Prostate gland (tissue), 2 donors: ENCODE measurements at places on chromosomes 16 and 17. TPM values are rescaled to one million over a fixed set of nuclear protein-coding genes. Genes with fewer than 3 reads are reported as not detected.

DNA sequence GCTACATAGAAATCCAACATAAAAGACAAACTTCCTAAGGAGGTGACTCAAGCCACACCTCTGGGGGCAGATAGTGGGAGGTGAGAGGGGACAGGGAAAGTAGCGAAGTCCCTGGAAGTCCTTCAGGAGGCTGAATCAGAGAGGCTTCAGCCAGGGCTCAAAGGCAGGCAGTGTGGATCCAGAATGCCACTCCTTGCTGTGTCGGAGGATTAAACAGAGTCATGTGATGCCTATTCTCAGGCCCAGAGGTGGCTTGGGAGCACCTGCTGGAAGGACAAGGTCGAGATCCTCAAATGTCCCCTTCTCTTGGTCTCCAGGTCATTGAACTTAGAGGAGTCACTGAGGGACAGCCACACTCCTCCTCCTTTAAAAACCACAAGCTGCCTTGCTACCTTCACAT, 391.1 kb downstream of the SOX9 start:
- DNase-seq: no peak

The ANTKMT gene
- total RNA-seq: 73.1 TPM

The MYLK3 gene
- total RNA-seq: 1.5 TPM

The PLA2G10 gene
- total RNA-seq: 1.5 TPM
